ENCODE measurements at places on chromosomes 4 and X. TPM values are rescaled to one million over a fixed set of nuclear protein-coding genes. Genes with fewer than 3 reads are reported as not detected.

BMX gene
- total RNA-seq = 3.8 TPM

EDA gene
- total RNA-seq = 9.0 TPM

TMSB15A gene
- 1.2 TPM for total RNA-seq

CXXC4 gene
- 0.71 TPM for total RNA-seq

CXorf49 gene
- not detected for total RNA-seq

MAGEC3 gene
- total RNA-seq = 0.99 TPM

KDM5C gene
- 78.7 TPM for total RNA-seq

NCAPG gene
- total RNA-seq = 1.8 TPM

DRP2 gene
- 1.5 TPM for total RNA-seq

APLN gene
- 24.0 TPM for total RNA-seq

MAP3K15 gene
- not detected for total RNA-seq

BEX5 gene
- total RNA-seq = 5.0 TPM

TLR1 gene
- total RNA-seq = 18.1 TPM

UGT2B10 gene
- total RNA-seq = not detected

WDR17 gene
- 3.3 TPM for total RNA-seq
